ENCODE measurements at places on chromosomes 4 and X.
A peak's percentile ranks its signal among the peaks of the same experiment; 100 is the strongest.

- DNase-seq, result no peak
Observed at GRCh38 chrX:150334100-150334499, 29.0 kb upstream of the MAMLD1 start.

DNA sequence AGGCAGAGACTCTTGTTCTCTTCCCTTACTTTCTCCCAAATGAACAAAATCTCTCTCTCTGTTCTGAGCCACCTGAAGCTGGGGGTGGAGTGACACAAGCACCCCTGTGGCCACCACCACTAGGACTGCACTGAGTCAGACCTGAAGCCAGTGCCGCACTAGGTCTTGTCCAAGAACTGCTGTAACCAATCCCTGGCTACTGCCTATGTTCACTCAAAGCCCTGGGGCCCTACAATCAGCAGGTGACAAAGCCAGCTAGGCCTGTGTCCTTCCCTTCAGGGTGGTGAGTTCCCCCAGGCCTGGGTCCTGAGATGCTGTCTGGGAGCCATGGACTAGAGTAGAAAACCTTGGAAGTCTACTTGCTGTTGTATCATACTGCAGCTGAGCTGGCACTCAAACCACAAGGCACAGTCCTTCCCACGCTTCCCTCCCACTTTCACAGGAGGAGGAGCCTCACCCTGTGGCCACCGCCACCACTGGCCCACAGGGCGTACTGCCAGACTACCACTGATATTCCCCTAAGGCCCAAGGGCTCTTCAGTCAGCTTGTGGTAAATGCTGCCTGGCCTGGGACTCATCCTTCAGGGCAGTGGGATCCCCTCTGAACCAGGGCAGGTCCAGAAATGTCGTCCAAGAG, 119.1 kb downstream of the RTL9 start:
- no peak for DNase-seq

DNA sequence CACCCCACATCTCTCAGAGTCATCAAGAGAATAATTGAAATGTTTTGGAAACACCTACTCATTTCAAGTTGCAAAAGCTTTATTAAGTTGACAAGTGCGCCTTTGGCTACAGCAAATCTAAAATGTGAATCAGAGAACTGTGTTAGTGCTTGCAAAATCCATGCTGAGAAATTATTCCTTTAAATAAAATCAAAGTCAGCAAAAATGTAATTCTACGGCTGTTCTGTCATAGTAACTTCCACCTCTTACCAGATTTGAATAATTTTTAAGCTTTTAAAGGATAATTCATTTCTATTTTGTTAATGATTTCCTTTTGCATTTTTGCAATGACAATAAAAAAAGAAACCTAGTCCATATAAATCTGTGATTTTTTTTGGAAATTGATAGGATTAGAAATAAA, 1779.1 kb downstream of the STIM2 start:
- DNase-seq, result no peak

GRCh38 chr4:71126719-71127118, 133.3 kb downstream of the DCK start:
- no peak for DNase-seq

DNA sequence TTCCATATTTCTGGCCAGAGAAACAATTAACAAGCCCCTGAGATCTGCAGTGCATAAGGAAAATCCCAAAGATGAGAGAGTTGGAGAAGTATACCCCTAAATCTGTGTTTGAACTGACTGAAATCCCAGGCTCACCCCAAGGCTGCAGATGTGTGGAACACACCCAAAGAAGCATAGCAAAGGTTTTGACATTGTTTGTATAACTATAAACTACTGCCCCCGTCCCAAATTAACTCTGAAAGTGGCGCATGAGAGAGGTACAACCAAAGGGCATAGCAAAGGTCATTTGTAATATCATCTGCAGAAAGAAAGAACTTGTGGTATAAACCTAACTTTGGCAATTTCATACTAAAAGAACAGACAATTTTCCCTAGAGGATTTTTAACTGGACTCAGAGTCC, 157.9 kb downstream of the DCAF12L1 start:
- no peak for DNase-seq

DNA sequence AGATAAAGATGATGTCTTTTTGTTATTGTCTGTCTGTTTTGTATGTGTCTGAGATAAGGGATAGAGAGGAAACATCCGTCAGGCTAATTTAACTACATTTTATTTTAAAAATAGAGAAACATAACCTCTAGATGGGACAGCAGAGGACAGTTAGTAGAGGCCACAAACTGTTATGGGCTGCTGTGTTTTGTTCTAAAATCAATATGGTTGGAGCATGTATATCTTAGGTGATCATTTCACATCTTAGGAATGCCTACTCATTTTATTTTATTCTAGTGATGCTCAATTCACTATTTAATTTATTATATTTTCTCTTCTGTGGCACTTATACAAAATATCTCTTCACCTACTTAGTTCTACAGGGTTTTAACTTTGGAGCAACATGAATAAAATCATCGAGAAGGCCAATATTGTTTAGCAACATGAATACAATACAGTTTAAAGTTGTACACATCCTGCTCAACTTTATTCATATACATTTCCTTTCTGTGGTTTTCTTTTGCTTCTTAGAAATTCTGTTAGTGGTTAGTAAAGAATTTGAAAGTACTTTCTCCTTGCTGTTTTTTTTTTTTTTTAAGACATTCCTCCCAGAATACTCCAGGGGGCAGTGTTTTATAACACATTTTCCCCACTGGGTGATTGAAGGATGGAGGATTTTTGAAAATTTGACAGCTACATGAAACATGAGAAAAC, 392.9 kb downstream of the UNC5C start:
- peak; percentile 28 for DNase-seq

GRCh38 chrX:39661116-39661907, 436.4 kb downstream of the BCOR start:
- DNase-seq, result no peak

DNA sequence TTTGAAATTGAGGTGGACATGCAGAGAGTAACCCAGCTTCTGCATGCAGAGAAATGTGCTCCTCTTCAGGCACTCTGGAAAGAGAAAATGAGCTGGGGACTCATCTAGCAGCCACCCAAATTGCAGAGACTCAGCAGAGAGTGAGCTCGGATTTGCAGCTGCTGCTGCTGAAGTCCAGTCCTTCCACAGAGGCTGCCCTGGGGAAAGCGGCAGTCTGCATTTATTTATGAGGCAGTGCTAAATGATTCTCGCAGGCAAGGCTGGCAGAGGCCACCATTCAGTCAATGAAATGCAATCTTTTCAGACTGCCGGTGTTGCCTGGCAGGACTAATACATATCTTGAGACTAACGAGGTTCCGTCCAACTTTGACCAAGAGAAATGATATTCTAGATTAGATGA, 404.8 kb downstream of the NLGN4X start:
- DNase-seq, result no peak

- DNase-seq, result no peak
Observed at GRCh38 chrX:30349946-30350345, 40.8 kb upstream of the NR0B1 start.

DNA sequence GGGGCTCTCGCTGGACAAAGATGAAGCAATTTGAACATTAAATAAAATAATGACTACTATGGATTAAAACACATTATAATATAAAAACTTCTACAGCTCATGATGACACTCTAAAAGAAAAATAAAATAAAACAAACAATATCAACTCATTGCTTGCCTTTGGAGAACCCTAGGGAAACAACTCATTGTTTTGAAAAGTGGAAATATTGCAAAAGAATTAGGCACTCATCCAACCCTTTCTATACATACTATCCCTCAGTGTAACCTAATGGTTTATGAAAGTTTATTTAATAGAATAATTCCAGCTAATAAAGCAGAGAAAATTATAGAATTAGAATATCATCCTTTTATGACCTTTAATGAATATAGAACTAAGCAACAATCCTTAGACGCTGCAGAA, 718 bp downstream of the RAB40A start:
- DNase-seq, result no peak

DNA sequence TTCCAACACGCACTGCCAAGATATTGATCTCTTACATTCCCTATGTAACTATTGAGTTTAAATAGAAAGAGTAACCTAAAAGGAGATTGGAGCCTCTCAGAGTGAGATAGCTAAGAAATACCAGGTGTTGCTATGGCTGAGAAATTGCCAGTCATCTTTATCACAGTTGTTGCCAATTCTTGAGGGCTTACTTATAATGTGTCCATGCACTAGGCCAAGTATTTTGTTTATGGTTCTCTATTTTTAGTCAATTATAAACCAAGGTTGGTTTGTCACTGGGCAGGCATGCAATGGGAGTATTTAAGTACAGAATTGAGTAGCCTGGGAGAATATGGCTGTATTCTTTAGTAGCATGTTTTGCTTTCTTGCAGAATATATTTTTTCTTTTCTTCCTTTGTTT, 201.6 kb downstream of the TEX13A start:
- no peak for DNase-seq

DNA sequence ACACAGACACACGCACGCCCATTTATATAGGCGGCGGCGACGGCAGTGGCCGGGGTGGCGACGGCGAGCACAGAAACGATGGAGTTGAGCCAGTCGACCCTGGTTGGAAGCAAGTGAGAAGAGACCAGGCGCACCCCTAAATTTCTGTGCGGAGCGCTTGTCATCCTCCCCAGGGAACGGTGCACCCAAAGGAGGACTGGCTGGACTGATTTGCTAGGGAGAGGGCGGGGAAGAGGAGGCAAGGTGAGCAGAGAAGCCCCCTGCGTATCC, 302 bp downstream of the NHS start:
- no peak for DNase-seq
